ENCODE measurements at places on chromosomes 7 and 10. TPM values are rescaled to one million over a fixed set of nuclear protein-coding genes. Genes with fewer than 3 reads are reported as not detected.

Gene PIP
- polyA plus RNA-seq, result 43.4 TPM

Gene UNC5B
- 7.2 TPM for polyA plus RNA-seq

Gene SPDYE11
- polyA plus RNA-seq, result not detected

Gene PPIF
- polyA plus RNA-seq, result 21.7 TPM

- no peak overlapping the region for H3K4me3 ChIP-seq
- H3K27me3 ChIP-seq, result peaks cover 8% of the 10 kb centered on the region
- no peak for DNase-seq
- H3K4me1 ChIP-seq, result no peaks in the 10 kb centered on the region
- H3K36me3 ChIP-seq, result no peaks in the 10 kb centered on the region
Measured at GRCh38 chr10:69562731-69563254, 10.4 kb downstream of the NEUROG3 start.

All from lung (tissue), 17 donors.